T-helper 2 cell (primary cell): ENCODE measurements at places on chromosomes 11 and 22.

- DNase-seq = no peak
Measured at GRCh38 chr11:78957476-78958245, 383.0 kb upstream of the NARS2 start.

DNA sequence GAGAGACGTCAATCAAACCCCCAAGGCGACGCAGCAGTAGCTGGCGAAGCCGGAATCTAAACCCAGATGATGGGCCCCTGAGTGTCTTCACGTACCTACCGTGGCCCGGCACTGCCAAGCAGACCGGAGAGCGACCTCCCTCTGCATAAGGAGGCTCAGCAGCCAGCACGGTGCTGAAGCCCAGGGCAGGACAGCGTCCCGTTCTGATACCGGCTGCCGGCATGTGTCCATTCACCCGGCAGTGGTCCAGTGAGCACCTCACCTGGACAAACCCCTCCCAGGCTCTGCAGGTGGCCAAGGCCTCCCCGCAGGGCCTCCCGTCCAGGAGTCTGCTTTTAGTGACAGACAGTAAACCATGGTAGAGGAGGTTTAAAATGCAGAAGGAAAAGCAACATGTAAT, 142.0 kb downstream of the BRD1 start:
- DNase-seq = no peak

DNA sequence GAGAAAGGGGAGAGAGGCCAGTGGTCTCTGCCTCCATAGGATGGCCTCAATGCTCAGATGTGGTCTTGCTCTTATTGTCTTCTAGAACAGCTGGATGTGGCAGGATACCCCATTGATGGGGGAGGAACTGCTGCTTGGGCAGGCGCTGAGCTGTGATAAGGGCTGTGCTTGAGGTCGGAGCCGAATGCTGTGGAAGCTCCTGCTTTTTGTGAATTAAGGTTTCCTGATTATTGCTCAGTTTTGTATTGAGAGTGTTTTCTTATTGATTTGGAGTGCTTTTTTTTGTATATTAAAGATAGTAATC, 57.2 kb downstream of the CABIN1 start:
- no peak for DNase-seq

DNA sequence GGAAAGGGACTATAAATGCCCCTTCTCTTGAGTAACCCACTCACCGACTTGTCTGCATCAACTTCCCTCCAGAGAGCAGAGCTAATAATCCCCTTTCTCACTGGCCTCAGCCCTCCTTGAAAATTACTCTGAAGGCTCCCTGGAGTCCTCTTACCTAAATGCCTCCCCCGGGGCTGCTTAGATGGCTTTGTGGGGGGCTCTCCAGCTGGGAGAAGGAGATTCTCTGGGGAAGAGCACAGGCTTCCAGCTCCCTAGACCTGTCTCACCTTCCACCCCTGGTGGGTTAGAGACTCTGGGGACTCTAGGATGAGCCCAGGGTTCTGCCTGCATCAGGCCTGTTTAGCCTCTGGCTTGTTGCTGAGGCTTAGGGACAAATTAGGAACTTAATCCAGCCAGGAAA, 39.8 kb downstream of the MIAT start:
- DNase-seq = no peak

GRCh38 chr22:30680991-30681770, 13.5 kb upstream of the OSBP2 start:
- DNase-seq = no peak

DNA sequence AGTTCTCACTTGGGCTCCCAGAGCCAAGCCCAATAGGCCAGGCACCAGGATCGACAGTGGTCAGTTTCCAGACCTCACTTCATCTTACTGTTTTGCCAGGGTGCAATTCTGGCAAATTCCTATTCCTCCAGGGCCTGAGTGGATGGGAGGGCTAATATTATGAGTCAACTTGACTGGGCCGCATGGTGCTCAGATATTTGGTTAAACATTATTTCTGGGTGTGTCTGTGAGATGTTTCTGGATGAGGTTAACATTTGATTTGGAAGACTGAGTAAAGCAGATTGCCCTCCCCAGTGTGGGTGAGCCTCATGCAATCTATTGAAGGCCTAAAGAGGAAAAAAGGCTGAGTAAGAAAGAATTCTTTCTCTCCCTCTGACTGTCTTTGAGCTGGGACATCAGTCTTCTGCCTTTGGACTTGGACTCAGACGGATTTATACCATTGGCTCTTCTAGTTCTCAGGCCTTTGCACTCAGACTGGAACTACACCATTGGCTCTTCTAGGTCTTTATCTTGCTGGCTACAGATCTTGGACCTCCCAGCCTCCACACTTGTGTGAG, 132.9 kb upstream of the ZBED5 start:
- no peak for DNase-seq

- DNase-seq = no peak
Measured at GRCh38 chr22:44951510-44951816, 58.3 kb downstream of the PHF21B start.

GRCh38 chr11:106306942-106307341, 229.5 kb downstream of the AASDHPPT start:
- DNase-seq = no peak

DNA sequence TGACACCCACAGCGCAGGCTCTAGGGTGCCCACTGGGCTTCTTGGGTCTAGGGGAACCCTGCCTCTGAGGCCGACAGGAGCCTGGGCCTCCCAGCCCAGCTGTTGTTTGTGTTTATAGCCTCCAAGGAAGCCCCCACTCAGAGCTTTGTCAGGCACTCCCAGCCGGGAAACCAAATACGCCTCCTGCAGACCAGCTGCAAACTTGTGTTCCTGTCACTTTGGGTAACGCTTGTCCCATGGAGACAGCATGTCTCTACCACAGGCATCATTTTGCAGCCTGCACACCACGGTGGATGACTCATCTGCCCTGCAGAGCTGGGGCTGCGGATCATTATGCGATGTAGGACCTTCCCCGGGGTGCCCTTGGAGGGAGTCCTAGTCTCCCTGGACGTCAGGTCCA, 40.6 kb upstream of the CRYBB3 start:
- no peak for DNase-seq

GRCh38 chr11:4044976-4045646, 49.5 kb upstream of the RRM1 start:
- DNase-seq = no peak

GRCh38 chr11:67002921-67003411, 20.0 kb upstream of the SYT12 start:
- no peak for DNase-seq

- DNase-seq = no peak
Measured at GRCh38 chr11:26847459-26847858, 125.6 kb upstream of the SLC5A12 start.

DNA sequence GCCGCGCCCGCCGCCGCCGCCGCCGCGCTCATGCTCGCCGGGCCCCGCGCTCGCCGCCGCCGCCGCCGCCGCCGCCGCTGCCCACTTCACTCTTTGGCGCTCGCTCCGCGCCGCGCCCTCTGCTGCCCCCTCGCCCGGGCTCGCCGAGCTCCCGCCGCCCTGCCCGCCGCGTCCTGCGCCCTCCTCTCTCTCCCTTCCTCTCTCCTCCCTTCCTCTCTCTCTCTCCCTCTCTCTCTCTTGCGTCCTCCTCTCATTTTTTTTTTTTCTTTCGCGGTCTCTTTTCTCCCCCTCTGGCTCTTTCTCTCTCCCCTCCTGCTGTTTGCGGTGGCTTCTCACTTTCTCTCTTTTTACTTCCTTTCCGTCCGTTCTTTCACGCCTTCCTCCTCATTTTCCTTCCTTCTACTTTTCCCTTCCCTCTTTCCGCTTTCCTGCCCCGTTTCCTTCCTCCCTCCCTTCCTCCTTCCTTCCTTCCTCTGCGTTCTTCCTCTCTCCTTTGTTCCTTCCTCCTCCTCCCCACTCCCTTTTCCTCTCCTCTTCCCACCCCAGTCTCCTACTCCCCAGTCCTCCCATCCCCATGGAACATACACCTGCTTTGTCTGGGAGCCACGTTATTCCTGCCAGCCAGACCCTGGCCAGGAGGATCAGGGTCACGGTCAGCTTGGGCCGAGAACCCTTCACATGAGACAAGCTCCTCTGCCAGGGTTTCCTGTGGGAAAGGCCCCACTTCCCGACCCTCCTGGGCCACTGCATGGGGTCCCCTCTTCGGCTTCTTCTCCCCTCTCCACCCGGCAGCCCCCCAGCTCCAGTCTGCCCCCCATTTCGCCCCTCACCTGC, 19.3 kb upstream of the SHISAL1 start:
- no peak for DNase-seq

DNA sequence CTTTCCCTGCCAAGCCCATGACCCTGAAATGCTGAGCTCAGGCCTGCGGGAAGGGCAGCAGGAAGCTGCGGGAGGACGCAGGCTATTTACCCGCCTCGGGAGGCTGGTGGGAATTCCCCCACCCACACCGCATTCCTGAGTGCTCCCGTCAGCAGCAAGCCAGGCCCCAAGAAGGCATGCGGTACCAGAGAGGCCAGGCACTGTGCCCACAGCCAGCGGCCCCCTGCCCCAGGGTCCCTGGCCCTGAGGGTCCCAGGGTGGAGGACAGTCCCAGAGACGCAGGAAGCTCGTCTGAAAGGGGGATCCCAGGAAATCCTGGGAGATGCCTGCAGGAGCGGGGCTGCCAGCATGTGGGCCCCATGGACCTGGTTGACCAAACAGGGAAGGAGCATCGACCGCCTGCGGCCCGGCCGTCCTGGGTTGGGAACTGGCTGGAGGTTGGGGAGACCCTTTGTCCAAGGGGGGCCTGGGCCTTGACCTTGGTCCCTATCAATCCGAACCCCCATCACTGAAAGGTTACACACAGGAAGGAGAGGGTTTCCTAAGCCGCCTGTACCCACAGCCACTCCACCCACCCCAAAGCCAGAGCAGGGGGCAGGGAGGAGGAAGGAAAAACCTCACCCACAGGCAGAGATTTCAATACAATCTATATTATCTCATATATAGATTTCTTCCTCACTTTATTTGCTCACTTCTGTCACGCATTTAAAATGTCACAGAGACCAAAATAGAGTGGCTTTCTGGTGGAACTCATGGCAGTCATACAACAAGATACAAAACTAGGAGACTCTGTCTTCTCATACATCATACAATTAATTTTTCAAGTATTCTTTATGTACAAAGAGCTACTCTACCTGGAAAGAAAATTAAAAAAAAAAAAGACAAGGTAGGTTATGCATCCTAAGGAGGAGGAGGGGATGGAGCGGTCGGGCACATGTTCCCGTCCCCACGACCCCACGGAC, 17.1 kb downstream of the MAFF start:
- DNase-seq = peak; percentile 42

DNA sequence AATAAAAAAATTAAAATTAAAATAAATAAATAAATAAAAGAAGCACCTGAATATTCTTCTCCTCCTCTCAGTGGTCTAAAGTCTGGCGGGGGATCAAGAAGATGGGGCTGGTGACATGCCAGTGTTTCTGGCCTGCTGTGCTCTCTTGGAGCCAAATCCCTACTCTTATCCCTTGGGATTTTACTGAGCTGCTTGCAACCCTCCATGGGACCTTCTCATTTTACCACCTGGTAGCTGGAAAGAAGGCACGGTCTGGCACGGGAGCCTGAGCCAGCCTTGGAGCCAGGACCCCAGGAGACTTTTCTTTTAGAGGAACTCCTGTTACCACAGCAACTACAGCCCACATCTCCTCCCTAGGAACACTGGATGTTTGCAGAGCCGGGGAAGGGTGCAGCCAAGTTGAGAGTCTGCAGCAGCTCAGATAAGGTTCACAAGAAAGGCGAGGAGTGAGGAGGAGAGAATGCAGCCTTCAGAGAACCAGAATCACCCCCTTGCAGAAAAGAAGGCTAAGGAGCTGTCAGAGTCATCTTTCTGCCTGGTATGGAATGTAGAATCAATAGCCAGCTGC, 21.4 kb downstream of the CD6 start:
- no peak for DNase-seq

- no peak for DNase-seq
Measured at GRCh38 chr11:109604481-109605400, 182.8 kb downstream of the C11orf87 start.

GRCh38 chr11:119912229-119912628, 183.2 kb upstream of the NECTIN1 start:
- no peak for DNase-seq

DNA sequence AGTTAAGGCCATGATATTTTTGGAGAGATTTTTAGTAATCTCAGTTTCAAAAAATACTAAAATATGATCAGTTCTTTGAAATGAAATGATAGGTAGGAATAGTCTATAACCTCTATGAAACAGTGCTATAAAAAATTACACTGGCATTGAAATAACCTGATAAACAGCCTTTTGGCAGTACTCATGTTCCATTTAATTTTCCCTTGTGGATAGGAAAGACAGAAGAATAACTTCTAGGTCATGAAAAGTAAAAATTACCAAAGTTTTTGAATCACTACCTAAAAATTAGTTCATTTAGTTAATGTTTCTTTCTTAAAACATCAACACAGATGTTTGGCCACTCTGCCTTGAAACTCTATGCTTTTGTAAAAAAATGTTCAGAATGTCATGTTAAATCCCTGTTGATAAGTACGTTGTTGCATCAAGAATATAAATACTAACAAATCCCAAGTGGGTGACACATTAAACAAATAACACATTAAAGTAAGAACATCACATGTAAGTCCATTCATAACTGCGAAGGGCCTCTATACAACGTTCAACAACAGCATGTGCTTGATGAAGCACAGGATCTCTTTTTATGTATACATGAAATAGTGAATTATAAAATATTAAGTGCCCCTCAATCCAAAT, 290.2 kb downstream of the SWAP70 start:
- DNase-seq = no peak

DNA sequence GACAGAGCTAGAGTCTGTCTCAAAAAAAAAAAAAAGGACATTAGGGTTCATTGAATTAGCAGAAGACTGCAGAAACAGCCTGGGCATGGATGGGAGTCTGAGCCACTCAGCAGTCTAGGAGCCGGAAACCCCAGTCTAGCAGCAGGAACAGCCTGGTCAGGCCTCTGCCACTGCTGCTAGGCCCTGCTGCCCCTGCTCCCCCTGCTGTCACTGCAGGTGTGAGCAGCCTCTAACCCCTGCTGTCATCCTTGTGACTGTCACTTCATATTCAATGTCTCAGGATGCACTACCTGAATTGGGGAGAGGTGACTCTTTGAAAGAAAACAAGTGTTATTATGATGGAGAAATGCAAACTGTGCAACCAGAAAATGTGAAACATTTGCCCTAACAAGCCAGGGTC, 7.0 kb upstream of the DDX17 start:
- DNase-seq = no peak

GRCh38 chr22:33421859-33422258, 363.7 kb upstream of the SYN3 start:
- no peak for DNase-seq
